ENCODE measurements at places on chromosomes 12 and 14. TPM values are rescaled to one million over a fixed set of nuclear protein-coding genes. Genes with fewer than 3 reads are reported as not detected.
A peak's percentile ranks its signal among the peaks of the same experiment; 100 is the strongest.

- H3K4me3 ChIP-seq: no peak overlapping the region
- no peak for DNase-seq
- no peaks in the 10 kb centered on the region for H3K36me3 ChIP-seq
- H3K4me1 ChIP-seq: no peaks in the 10 kb centered on the region
- peaks cover 23% of the 10 kb centered on the region for H3K27me3 ChIP-seq
- H3K27ac ChIP-seq: no peak overlapping the region
These were observed 15.7 kb upstream of the SLC6A12 start for GRCh38 chr12:229441-230191.

DNA sequence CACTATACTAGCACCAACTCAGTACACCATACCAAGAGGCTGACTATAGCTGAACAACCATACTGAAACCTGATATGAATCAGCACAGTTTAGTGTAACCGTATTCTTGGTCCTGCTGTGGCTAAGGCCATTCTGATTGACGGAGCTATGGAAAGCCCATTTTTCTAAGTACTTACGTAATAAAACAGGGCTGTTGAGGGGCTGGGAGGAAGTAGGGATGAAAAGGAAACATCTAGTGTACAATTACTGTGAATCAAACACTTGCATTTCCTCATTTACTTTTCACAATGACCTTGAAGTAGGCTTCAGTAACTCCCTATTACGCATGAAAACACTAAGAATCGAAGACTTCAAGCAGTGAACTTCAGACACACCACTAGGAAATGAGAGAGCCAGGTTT, 198.2 kb downstream of the BTG1 start:
- no peaks in the 10 kb centered on the region for H3K4me1 ChIP-seq
- no peak overlapping the region for H3K27ac ChIP-seq
- no peaks in the 10 kb centered on the region for H3K27me3 ChIP-seq
- no peaks in the 10 kb centered on the region for H3K36me3 ChIP-seq

DNA sequence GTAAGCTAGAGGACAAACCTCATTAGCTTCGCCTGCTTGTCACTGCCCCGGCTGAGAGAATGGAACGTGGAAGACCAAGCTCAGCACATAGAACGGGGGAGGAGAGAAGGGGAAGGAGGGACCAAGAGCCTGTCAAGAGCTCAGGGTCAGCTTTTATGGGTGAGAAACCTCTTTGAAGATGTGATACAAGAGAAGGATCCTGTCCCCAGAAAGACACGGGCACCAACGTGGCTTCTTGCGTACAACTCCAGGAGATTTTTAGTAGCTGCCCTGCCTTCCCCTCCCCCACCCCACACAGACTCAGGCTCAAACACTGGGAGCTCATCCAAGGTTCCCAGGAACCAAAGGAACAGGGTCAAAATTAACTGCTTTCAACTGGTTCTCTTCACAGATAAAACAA, 34.7 kb downstream of the APPL2 start:
- DNase-seq: no peak
- H3K4me1 ChIP-seq: peaks cover 7% of the 10 kb centered on the region
- no peak overlapping the region for H3K4me3 ChIP-seq

DNA sequence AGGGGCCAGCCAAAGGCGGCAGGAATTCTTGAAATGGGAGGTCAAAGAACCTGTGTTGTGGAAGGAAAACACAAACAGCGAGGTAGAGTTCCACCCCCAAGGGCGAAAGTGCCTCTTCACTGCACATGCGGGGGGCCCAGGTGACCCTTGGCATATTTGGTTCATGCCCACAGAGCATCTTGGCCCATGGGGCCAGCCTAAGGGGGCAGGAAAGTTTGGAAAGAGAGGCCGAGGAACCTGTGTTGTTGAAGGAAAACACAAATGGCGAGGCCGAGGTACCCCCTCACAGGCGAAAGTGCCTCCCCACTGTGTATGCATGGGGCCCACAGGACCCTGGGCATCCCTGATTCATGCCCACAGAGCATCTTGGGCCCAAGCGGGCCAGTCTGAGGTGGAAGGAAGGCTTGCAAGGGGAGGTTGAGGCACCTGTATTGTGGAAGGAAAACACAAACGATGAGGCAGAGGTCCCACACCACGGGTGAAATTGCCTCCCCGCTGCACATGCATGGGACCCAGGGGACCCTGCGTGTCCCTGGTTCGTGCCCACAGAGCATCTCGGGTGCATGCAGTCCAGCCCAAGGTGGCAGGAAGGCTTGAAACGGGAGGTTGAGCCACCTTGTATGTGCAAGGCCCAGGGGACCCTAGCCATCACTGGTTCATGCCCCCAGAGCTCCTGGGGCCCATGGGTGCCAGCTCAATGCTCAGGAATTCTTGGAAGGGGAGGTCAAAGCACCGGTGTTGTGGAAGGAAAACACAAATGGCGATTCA, 384.1 kb downstream of the ALG10 start:
- H3K36me3 ChIP-seq: no peaks in the 10 kb centered on the region
- DNase-seq: peak; percentile 66
- H3K27me3 ChIP-seq: no peaks in the 10 kb centered on the region

GRCh38 chr14:100623961-100624360, 36.7 kb upstream of the BEGAIN start:
- H3K4me3 ChIP-seq: no peak overlapping the region
- peaks cover 53% of the 10 kb centered on the region for H3K27me3 ChIP-seq
- H3K27ac ChIP-seq: no peak overlapping the region
- no peaks in the 10 kb centered on the region for H3K36me3 ChIP-seq

GRCh38 chr12:12451098-12451497, 94.2 kb downstream of the BORCS5 start:
- no peak for DNase-seq
- no peaks in the 10 kb centered on the region for H3K27me3 ChIP-seq
- H3K36me3 ChIP-seq: no peaks in the 10 kb centered on the region

Gene ACACB
- 90.8 TPM for total RNA-seq

- no peak overlapping the region for H3K4me3 ChIP-seq
- no peak overlapping the region for H3K27ac ChIP-seq
- DNase-seq: no peak
- H3K36me3 ChIP-seq: no peaks in the 10 kb centered on the region
- H3K27me3 ChIP-seq: no peaks in the 10 kb centered on the region
These were observed 40.8 kb downstream of the RPS6KA5 start for GRCh38 chr14:91019673-91020072.

- H3K27me3 ChIP-seq: no peaks in the 10 kb centered on the region
- peaks cover 19% of the 10 kb centered on the region for H3K4me1 ChIP-seq
- H3K27ac ChIP-seq: no peak overlapping the region
- no peak for DNase-seq
These were observed 152.8 kb upstream of the MAX start for GRCh38 chr14:65255029-65255545.
